ENCODE measurements at places on chromosomes 5 and 9. TPM values are rescaled to one million over a fixed set of nuclear protein-coding genes. Genes with fewer than 3 reads are reported as not detected.

DNA sequence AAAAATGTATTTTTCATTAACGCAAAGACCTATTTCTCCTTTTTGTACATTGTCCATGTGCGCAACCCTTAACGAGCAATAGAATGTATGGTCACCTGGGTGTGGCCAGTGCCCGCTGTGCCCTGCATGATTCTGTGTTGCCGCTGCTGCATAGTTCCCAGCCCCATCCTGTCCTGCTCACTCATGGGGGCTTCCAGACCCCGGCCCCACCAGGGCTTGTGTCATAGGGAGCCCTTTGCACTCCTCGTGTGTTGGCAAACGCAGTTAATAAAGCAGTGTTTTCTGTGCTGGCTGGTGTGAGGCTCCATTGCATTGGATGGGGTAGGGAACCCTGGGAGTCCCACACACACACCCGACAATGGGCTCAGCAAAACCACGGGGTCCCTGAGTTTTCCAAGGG is 49.7 kb downstream of the SAR1B start:
- DNase-seq = no peak

- DNase-seq = no peak
Measured at GRCh38 chr5:114053372-114053771, 308.5 kb upstream of the KCNN2 start.

GRCh38 chr5:15957124-15957523 is 222.5 kb downstream of the MARCHF11 start:
- DNase-seq = no peak

DNA sequence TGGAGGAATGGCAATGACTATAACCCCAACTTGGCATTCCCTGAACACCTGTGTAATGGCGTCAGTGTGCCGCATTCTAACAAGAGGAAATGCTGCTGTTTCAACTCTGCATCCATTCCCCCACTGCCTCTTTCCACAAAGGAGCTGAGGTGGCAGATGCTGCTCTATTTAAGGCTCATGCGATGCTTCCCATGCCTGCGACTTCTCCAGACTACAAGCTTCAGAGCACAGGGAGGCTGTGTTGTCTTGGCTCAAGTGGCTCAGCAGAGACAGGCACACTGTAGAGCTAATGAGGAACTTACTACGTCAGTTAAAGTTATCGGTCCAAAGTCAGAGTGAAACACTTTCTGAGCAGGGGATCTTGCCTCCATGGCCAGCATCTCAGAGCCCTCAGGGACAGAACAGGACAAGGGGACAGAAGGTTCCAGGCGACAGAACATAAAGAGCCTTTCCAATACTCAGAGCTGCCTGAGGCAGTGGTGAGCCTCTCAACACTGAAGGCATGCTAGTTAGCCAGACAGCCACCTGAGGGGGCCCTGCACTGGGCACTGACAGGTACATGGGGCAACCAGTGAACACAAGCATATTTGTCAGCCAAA is 21.8 kb downstream of the TNIP1 start:
- DNase-seq = no peak

GRCh38 chr5:96245140-96246091 is 187.6 kb downstream of the PCSK1 start:
- no peak for DNase-seq

DNA sequence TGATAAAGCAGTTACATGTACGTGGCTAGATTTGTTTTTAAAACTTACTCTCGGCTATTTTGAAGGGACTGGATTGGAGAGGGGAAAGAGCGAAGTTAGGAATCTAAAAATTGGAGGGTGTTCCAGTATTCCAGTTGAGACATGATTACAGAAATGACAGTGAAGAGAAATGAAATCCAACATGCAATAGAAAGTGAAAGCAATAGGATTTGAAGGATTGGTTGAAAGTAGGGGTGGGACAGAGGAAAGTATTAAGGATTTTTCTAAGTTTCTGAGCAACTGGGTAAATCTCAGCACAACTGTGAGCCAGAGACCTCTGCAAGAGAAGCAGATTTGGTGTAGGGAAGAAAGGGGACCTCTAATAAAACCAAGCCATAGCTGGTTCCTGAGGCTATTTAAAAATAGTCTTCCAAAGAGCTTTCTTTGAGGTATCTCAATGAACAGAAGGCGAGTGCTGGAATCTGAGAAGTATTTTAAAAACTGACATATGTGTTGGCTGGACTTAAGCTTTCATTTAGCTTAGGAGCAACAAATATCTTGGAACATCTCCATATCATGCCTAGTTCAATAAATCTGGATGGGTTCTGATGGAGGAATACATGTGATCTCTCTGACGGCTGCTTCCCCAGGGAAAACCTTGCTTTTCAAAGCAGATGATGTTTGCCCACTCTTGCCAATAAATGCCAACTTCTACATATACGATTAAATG is 110.4 kb upstream of the IFNK start:
- no peak for DNase-seq

- DNase-seq = no peak
Measured at GRCh38 chr5:82597437-82597836, 319.3 kb upstream of the RPS23 start.

KIAA0825 gene
- total RNA-seq = 0.44 TPM

GRCh38 chr9:115209601-115210306 is 91.8 kb upstream of the TNC start:
- DNase-seq = no peak

DNA sequence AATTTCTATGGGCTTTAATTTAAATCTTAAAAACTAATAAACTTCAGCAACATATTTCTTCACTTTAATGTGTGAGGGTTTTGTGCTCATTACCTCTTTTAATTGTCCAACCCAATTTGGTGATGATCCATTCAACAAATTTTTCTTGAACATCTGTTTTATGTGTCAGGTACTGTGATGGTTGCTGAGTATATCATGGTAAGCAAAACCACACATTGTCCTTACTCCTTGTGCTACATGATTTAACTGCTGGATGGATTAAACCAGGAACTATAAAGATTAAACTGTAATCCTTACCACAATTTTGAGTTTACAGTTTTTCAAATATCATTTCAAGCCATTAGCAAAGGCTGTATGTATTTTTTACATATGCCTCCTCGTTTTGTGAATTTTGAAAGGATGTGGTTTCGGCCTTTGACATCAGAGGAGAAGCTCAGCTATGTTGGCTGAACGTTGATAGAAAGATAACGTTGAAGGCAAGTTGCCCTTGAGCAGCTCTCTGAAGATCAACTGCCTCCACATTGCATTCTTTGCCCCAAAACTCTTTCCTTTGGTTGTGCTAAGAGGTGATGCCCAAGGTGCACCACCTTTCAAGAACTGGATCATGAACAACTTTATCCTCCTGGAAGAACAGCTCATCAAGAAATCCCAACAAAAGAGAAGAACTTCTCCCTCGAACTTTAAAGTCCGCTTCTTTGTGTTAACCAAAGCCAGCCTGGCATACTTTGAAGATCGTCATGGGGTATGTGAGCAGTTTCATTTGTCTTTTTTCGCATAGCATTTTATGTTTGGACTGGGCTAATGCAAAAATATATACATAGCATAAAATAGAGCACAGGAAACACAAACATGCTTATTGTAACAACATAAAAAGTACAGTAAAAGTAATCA is at the start of gene ITK:
ITK (plus strand) TSS at position 467 of the 891 bp plus-strand sequence; CDS start at position 605, 138 bp downstream.
- no peak for DNase-seq

GRCh38 chr5:135609981-135610380 is 31.2 kb upstream of the CXCL14 start:
- no peak for DNase-seq

ATG10 gene
- 3.5 TPM for total RNA-seq

- no peak for DNase-seq
Measured at GRCh38 chr5:2293906-2294305, 411.2 kb upstream of the IRX4 start.

Data from lung microvascular endothelial cell (primary cell).